Muscle of back (tissue), 13 donors: ENCODE measurements at places on chromosomes 5 and 9. TPM values are rescaled to one million over a fixed set of nuclear protein-coding genes. Genes with fewer than 3 reads are reported as not detected.

DNA sequence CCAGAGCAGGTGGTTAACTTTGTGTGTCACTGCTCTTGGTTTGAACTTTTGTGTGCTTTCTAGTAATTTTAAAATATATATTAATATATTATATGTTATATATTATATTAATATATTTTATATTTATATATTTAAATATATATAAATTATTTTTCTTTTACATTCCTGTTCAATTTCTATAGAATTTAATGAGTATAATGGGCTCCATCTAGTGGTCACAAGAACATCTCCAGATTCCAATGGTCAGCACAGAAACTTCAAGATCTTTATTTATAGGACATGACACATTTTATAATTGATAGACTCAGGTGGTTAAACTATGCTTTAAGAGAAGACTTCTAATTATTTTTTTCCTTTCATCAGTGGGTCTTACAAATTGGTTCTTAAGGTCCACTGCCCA lies 39.1 kb downstream of the COL23A1 start:
- no peak for DNase-seq

DNA sequence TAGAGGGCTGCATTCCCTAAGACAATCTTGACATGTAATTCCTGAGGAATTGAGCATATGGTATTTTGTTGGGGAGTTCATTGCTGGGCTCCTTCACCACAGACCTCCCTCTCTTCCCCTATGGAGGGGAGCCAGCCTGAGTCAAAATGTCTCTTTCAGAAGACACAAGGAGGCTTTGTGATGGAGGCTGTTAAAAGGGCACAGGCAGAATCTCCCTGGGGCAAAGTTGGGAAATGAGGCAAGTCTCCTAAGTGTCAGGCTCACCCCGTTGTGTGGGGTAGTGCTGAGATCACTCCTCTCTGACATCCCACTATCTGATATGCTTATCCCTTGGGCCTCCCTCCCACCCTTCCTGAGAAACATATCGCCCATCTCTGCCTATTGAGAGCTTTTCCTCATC lies 30.6 kb downstream of the GFRA3 start:
- no peak for DNase-seq

DNA sequence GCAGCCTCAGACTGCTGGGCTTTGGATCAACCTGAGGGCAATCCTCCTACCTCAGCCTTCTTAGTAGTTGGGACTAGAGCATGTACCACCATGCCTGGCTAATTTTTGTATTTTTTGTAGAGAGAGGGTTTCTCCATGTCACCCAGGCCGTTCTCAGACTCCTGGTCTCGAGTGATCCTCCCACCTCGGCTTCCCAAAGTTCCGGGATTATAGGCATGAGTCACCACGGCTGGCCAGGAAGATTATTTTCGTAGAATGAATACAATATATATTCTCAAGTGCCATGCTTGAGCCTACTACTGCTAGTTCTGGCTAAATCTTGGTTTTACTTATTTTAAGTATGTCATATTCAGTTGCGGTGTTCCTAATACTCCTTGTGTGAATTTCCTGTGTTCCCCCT lies 88.2 kb upstream of the CLINT1 start:
- DNase-seq = no peak

DNA sequence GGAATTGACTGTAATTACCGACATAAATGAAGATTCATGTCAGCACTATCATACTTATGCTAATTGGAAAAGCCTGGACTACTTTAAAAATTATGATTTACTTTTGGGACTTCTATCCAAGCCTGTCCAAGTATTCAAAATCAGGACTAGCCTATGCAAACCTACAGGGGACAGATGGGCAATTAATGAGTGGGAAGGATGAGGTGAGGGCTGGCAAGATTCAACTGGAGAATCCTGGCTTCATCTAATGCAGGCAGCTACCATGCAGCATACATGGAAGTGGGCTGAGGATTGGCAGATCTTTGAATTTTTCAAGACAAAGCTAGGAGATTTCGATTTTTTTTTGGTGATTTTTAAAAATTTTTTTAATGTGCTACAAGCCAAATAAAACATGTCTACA lies 532.6 kb downstream of the CSNK1G3 start:
- no peak for DNase-seq

DNA sequence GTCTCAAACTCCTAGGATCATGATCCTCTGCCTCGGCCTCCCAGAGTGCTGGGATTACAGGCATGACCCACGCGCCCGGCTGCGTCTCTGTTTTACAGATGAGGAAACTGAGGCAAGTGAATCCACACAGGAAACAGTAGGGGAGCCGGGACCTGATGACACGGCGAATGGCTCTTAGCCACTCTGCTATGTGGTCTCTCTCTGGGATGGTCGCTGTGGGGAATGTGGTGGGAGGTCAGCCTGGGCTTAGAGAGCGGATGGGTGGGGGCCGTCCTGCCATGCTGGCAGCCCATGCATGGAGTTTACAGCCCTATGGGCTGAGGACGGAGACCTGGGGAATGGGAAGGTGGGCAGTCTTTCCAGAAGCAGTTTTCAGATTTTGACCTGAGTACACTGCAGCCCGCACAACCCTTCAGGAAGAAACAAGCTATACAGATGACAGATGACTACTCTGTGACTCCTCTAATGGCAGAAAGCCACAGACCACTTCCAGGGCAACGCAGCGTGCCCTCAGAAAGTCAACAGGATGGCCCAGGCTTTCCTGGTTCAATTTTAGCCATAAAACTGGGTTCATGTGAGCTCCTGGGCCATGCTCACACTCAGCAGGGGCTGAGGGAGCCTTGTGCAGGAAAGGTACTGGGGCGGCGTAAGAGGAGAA lies 136.1 kb upstream of the RAPGEF1 start:
- DNase-seq = no peak

The SOX30 gene
- polyA plus RNA-seq = 0.59 TPM

The DNM1 gene
- 44.7 TPM for polyA plus RNA-seq

DNA sequence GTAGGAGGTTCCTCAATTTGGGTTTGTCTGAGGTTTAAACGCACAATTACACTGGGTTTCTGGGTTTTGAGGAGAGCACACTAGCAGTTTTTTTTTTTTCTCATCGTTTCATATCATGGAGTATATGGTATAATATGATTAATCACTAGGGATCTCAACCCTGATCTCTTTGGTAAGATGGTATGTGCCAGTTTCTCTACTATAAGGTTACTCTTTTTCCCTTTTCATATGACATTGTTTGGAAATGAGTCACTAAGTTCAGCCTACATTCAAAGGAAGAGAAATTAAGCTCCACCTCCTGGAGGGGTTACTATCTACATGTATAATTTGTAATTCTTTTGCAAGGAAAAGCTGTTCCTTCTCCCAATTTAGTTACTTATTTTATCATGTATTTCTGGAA lies 35.2 kb downstream of the MTRR start:
- DNase-seq = no peak

DNA sequence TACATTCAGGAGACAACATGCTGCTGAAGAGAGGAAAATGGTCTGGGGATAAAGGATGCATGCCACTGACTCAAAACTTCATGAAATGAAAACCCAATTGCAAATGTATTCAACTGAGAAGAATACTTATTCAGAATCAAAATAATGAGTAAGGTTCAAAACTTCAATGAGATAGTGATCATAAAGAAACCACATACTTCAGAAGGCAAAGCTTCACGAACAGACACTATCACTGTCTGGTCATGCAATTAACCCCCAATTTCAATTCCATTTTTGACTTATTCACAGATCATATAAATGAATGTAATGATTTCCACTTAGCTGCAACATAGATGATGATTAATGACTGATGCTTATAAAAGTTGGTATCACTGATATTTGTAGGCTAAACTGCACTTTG lies 33.0 kb upstream of the CTNNAL1 start:
- DNase-seq = no peak

The SH2D3C gene
- 18.6 TPM for polyA plus RNA-seq

The RASEF gene
- polyA plus RNA-seq = 1.2 TPM

The ARL10 gene
- polyA plus RNA-seq = 10.0 TPM

GRCh38 chr5:5755888-5756287 lies 333.4 kb downstream of the ICE1 start:
- DNase-seq = no peak

The GNA14 gene
- polyA plus RNA-seq = 2.8 TPM

The PDLIM4 gene
- polyA plus RNA-seq = 51.6 TPM

The IL9 gene
- not detected for polyA plus RNA-seq

GRCh38 chr5:116640236-116640635 lies 65.6 kb upstream of the SEMA6A start:
- DNase-seq = no peak

GRCh38 chr9:137828527-137829259 lies 48.9 kb upstream of the CACNA1B start:
- peak; percentile 18 for DNase-seq

DNA sequence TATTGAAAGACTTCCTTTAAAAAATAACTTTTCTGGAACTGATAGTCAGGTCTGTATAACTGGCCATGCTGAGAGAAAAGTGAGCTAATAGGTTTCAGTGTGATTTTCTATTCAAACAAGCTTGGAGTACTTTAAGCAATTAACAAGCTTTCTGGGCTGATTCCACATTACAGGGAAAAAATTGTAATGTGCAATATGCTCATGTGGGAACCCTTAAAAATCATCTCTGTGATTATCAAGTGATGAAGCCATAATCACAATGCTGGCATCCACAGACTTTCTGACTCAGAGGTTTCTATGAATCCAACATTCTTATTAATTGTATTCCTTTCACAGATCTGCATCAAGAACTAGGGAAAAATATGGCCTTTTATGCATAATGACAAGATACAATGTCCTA lies 212.2 kb upstream of the ACO1 start:
- peak; percentile 11 for DNase-seq

The OR1J2 gene
- polyA plus RNA-seq = not detected

DNA sequence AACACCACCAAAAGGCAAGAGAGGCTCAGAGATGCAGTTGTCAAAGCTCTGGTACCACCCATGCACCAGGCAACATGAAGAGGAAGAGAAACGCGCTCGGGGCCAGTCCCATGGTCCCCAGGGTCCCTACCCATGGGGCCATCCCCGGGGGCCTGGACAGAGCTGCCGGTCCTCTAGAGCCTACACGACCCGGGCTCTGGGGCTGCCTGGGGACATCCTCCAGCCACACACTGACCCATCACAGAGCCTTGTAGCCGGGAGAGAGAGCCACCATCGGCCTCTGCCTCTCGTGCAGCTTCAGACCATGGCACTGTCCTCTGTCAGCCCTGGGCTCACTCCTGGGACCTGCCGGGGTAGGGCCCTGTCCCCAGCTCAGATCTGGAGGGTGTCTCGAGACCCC lies 23.7 kb downstream of the VAV2 start:
- DNase-seq = no peak

The SMIM3 gene
- 7.4 TPM for polyA plus RNA-seq

The IL33 gene
- 29.0 TPM for polyA plus RNA-seq

DNA sequence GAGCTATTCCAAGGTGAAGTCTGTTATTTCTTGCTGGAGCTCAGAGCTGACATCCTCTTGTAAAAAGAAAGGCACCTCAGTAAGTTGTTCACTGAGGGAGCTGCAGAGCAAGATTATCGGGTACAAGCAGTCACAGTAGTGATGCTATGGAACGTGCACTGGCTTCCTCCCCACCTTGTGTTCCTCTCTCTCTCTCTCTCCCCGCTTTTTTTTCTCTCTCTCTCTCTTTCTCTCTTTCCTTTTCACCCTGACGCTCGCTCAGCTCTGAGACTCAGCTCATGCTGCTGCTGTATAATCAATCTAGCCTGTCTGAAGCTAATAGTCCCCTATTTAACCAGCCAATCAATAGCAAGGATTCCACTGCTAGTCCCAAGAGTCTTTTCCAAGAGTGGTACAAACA lies 587.6 kb upstream of the CDH18 start:
- DNase-seq = peak; percentile 72

DNA sequence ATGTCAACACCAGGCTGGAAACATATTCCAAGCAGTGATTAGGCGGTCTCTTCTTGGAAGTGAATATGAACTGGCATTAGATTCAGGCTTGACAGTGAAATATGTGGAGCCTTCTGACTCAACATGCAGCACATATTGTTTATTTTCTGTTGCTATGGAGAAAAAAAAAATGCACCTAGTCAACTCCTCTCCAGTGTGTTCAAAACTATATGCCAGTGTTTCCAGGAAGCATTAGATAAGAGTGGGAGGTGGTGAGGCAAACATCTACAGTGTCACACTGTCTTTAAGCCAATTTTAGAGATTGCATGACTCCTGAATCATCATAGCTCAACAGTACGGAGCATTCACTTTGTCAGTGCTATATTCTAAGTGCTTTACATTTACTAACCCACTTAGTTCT lies 117.9 kb downstream of the HCN1 start:
- DNase-seq = no peak

- peak; percentile 87 for DNase-seq
These were observed 69.9 kb downstream of the LRSAM1 start for GRCh38 chr9:127520941-127521918.

The REEP2 gene
- 16.7 TPM for polyA plus RNA-seq

The TBC1D2 gene
- 2.8 TPM for polyA plus RNA-seq

- no peak for DNase-seq
These were observed 199.3 kb upstream of the PDE4D start for GRCh38 chr5:60092671-60093422.
